ENCODE measurements at places on chromosomes 11 and 22. TPM values are rescaled to one million over a fixed set of nuclear protein-coding genes. Genes with fewer than 3 reads are reported as not detected.

GRCh38 chr22:39960791-39961746 is 872 bp downstream of the TMA7B start:
- peak; percentile 94 for DNase-seq

- no peak for DNase-seq
These were observed 52.8 kb downstream of the FAM76B start for GRCh38 chr11:95736809-95737208.

C11orf91 gene
- not detected for total RNA-seq

DNA sequence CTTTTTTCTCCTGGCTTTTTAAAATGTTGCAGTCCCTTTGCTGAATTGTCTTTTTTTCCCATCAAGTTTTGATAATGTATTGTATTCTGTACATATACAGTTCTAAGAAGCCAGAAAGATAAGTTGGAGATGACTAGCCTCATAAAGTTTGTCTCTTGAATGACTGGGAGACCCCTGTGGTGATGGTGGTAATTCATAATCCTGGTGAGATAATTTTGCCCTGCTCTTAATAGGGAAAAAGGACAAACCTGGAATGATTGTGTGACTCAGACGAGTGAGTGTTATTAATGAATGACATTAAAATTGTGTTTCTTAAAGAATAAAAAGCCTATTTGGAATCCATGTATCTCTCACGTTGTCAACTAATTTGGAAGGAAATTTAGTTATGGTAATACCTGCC is 1.2 kb downstream of the HIKESHI start:
- no peak for DNase-seq

GRCh38 chr11:34262531-34263081 is 95.2 kb downstream of the ABTB2 start:
- DNase-seq, result no peak

SLC5A12 gene
- not detected for total RNA-seq

DNA sequence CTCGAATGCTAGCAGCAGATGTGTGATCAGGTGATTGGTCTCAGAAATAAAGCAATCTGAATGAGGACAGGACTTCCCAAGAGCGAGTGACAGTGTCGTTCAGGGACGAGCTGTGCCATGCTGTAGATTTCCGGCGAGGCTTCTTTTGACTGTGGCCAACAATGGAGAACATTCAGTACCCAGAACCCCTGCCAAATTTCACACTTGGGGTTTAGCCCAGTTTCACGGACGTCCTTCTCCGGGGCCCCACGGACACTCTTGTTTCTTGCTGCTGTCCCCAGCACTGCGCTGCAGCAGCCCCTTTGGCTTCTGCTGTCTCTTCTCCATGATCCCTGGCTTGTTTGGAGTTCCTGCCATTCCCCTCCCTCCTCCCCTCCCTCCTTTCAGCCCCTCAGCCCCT is 115.1 kb upstream of the GRAMD1B start:
- DNase-seq, result no peak

GRCh38 chr22:17213976-17214375 is 5.3 kb downstream of the ADA2 start:
- peak; percentile 57 for DNase-seq
